ENCODE measurements at places on chromosomes 5 and 9.

DNA sequence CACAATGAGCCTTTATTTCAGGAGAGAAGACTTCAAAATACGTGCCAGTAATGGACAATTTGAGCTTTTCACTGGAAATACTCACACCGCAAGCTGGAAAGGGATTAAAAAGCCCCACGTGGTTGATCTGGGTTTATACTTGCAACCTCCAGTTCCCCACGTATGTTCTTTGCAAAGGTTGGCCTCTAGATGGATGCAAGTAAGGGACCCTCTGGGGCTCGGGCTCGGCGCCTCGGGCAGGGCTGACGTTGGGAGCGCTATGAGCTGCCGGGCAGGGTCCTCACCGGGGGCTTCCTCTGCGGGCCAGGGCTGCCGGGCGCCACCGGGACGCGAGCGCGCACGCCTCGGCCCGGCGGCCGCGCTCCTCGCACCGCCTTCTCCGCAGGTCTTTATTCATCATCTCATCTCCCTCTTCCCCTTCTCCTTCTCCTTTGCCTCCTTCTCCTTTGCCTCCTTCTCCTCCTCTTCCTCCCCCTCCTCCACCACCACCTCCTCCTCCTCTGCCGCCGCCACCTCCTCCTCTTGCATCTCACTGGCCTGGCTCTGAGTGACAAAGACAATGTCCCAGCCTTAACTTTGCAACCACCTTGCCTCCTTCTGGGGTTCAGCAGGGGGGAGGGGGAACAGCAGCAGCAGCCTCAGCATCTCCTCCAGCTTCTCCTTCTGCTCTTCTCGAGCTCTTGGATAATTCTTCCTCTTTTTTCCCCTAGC, 701 bp upstream of the ZNF462 start:
- DNase-seq = peak; percentile 76

GRCh38 chr5:98588215-98588614, 185.2 kb upstream of the RGMB start:
- peak; percentile 3 for DNase-seq

GRCh38 chr5:134146651-134147518, 29.9 kb downstream of the SKP1 start:
- no peak for DNase-seq

GRCh38 chr5:80874162-80874561, 86.0 kb upstream of the RASGRF2 start:
- no peak for DNase-seq

- no peak for DNase-seq
These were observed 215.3 kb downstream of the SPOCK1 start for GRCh38 chr5:137283801-137284200.

GRCh38 chr5:75049456-75050351, 2.7 kb downstream of the GCNT4 start:
- peak; percentile 20 for DNase-seq

- DNase-seq = no peak
These were observed 149.1 kb upstream of the ZNF366 start for GRCh38 chr5:72656331-72656730.

Data from muscle of leg (tissue), 16 donors.